A549 treated with ZK216348 at 1 μM for 4 hours (cell line): ENCODE measurements at places on chromosomes 5 and 9. TPM values are rescaled to one million over a fixed set of nuclear protein-coding genes. Genes with fewer than 3 reads are reported as not detected.

The PCDHGB1 gene
- total RNA-seq, result 1.1 to 1.9 TPM (median 1.8 TPM) in 5 replicates

The MCC gene
- total RNA-seq, result 0.22 to 0.38 TPM (median 0.37 TPM) in 5 replicates

The SLCO6A1 gene
- not detected in 5 replicates for total RNA-seq

The CD72 gene
- total RNA-seq, result 0.11 to 0.41 TPM (median 0.18 TPM) in 4 of 5 replicates, not detected in the other

The GABRP gene
- total RNA-seq, result not detected in 5 replicates

The DOCK2 gene
- 3.1 to 4.6 TPM (median 3.7 TPM) in 5 replicates for total RNA-seq

The IRX2 gene
- total RNA-seq, result 1.1 to 2.1 TPM (median 1.8 TPM) in 5 replicates

The SPINK6 gene
- 0.52 to 1.7 TPM (median 0.65 TPM) in 3 of 5 replicates, not detected in the others for total RNA-seq

The PCDHB3 gene
- total RNA-seq, result 0.09 TPM in 1 of 5 replicates, not detected in the others

The GNA14 gene
- total RNA-seq, result 0.14 to 0.16 TPM in 2 of 5 replicates, not detected in the others

The HDAC3 gene
- 46.9 to 50.4 TPM (median 48.8 TPM) in 5 replicates for total RNA-seq

The PTGR1 gene
- total RNA-seq, result 318 to 392 TPM (median 362 TPM) in 5 replicates

The FBXO4 gene
- 5.2 to 7.6 TPM (median 7.3 TPM) in 5 replicates for total RNA-seq

The DDX41 gene
- total RNA-seq, result 89.5 to 135 TPM (median 113 TPM) in 5 replicates

The TSLP gene
- not detected in 5 replicates for total RNA-seq

The CANX gene
- total RNA-seq, result 334 to 419 TPM (median 391 TPM) in 5 replicates

The NR6A1 gene
- 1.5 to 2.1 TPM (median 2.0 TPM) in 5 replicates for total RNA-seq

The NR2F1 gene
- 3.6 to 5.3 TPM (median 4.4 TPM) in 5 replicates for total RNA-seq

The CDKN2B gene
- total RNA-seq, result not detected in 5 replicates

The GLDC gene
- total RNA-seq, result 13.6 to 14.5 TPM (median 14.1 TPM) in 5 replicates

The FAM221B gene
- not detected in 5 replicates for total RNA-seq

The CTSL gene
- 677 to 845 TPM (median 743 TPM) in 5 replicates for total RNA-seq

The BHMT gene
- not detected in 5 replicates for total RNA-seq
